Left lung (tissue), 14 donors: ENCODE measurements at places on chromosomes 1 and 21. TPM values are rescaled to one million over a fixed set of nuclear protein-coding genes. Genes with fewer than 3 reads are reported as not detected.

- no peak for DNase-seq
Observed at GRCh38 chr1:224592636-224593582, 23.2 kb upstream of the CNIH3 start.

GRCh38 chr1:67019600-67020136 is 34.3 kb downstream of the SLC35D1 start:
- DNase-seq, result no peak

OR2M3 gene
- polyA plus RNA-seq, result 0.07 TPM

DNA sequence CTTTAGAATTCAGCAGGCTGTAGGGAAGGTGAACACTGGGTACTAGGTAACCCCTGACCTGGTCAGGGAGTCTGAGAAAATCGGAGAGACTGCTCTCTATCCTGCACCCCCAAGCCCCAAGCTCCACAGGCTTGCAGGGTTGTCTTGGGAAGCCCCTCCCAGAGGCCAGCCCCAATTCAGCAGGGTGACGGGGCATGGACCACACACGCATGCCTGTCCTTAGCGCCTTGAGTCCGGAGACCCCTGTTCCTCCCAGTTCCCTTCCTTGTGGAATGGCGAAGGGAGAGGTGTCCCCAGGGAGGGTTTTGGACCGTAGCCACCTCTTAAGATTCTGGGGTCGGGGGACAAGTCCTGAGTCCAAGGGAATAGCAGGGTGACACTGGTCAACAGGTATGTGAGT is 116.1 kb downstream of the HLCS start:
- DNase-seq, result no peak

GRCh38 chr1:78383923-78384322 is 106.9 kb upstream of the PTGFR start:
- peak; percentile 1 for DNase-seq

DNA sequence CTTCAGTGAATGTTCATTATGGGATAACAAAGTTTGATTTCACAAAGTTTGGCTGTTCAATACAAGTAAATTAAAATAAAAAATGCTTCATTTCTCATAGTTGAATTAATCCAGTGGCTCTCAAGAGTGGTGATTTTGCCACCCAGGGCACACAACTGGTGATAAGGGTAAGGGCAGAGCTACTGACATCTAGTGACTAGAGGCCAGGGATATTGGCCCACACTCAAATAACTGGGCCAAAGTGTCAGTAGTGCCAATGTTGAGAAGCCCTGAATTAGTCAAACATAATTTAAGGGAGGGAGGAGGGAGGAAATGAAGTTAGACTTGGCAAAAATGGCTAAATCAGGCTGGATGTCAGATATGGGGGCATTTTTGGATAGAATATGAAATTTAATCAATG is 880.5 kb upstream of the ADGRL4 start:
- no peak for DNase-seq

DNA sequence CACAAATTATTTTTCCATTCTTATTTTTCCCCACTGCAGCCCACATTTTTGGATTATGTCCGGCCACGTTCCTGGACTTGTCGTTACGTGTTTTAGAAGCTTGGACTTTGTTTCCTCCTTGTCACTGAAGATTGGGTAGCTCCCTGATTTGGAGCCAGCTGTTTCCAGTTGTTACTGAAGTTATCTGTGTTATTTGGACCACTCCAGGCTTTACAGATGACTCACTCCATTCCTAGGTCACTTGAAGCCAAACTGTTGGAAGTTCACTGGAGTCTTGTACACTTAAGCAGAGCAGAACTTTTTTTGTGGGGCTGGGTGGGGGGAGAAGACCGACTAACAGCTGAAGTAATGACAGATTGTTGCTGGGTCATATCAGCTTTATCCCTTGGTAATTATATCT is 12.2 kb upstream of the AXDND1 start:
- DNase-seq, result no peak

DNA sequence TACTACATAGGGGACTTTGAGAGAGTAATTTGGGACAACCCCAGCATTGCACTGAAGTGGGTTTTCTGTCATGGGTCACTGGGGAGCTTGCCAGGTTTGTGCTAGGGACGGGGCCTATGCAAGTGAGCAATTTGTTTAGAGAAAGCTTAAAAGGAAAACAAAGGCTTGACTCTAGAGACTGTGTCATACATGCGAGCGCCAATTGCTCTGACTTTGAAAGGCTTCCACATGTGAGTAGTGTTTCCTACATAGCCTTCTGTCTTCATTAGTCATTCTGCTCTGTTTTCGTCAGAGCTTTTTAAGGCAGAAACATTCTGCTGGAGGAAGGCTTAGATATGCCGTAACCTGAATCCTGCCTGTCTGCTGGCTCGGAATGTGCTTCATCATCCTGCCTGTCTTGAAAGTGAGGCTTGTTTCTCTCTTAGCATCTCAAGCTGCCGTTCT is 28.4 kb downstream of the TRIM45 start:
- DNase-seq, result no peak

DNA sequence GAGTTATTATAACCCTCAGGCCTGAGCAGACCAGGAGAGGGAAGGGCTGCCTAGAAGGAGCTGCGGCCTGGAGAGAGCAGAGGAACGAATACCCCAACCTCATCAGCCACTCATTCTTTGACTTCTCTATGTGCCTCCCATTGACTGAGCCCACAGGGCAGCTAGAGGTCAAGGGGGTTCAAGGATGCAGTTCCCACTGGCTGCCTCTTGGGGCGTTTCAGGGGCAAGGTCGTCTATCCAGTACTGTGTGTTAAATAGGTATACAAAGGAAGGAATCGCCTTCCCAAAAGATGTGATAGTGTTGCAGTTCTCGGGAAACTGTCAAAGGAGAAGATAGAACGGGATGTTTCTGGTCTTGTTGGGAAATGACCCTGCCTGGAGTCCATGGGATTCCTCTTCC is 250.6 kb downstream of the PRDM2 start:
- no peak for DNase-seq

GRCh38 chr21:42550817-42551216 is 37.2 kb downstream of the SLC37A1 start:
- DNase-seq, result no peak

DNA sequence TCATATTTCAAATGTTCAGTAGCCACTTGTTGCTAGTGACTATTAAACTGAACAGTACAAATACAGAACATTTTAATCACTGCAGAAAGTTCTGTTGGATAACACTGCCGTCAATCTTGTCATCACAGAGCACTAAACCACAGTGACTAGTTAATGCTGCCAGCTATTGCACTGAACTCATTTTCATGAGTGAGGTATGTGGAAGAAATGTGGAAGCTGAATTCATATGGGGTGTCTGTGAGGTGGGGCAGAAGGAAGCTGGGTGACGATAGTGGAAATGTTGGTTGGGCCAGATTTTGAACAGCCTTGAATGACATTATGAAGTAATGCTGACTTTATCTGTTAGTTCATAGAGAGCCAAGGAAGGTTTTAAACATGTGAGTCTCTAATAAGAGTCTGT is 49.6 kb downstream of the OSBPL9 start:
- no peak for DNase-seq
